Renal cortex interstitium (tissue), 15 donors: ENCODE measurements at places on chromosomes 3 and 15.

- no peak for DNase-seq
Observed at GRCh38 chr3:117409701-117410459, 700.3 kb downstream of the TUSC7 start.

GRCh38 chr3:146308222-146308621, 57.3 kb upstream of the PLSCR4 start:
- no peak for DNase-seq

- no peak for DNase-seq
Observed at GRCh38 chr3:147614210-147614609, 205.0 kb downstream of the ZIC1 start.

GRCh38 chr3:128555841-128556240, 62.8 kb upstream of the GATA2 start:
- DNase-seq = no peak

- no peak for DNase-seq
Observed at GRCh38 chr3:17795711-17796110, 53.3 kb upstream of the TBC1D5 start.

DNA sequence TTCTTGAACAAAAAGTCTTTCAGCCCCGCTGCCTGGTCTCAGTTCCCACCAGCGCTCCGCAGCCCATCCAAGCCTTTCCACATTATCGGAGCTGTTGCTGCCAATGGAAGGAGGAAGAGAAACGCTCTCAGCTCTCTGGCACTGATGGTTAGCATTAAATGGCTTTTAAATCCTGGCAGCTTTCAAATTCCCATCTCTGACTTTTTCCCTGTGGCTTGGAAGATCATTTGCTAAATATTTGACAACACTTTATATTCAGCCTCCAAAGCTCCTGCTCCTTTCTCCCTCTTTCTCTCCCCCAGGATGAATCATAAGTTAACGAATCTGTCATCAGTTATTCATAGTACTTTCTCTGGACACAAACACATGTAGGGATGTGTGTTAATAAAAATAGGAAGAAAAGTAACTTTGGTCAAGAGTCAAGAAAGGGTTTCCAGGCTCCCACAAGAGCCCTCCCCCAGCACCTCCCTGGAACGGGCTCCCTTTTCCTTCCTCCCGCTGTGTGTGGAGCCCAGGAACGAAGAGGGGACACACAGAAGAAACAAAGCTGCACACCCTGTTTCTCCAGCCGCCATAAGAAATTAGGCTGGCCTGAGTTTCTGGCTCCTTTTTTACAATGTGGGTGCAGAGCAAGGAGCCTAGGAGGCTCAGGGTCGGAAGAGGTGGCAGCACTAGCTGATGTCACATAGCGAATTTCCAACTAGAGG, 47.6 kb upstream of the TSEN2 start:
- no peak for DNase-seq

- no peak for DNase-seq
Observed at GRCh38 chr15:65655026-65655425, 33.3 kb downstream of the SLC24A1 start.

DNA sequence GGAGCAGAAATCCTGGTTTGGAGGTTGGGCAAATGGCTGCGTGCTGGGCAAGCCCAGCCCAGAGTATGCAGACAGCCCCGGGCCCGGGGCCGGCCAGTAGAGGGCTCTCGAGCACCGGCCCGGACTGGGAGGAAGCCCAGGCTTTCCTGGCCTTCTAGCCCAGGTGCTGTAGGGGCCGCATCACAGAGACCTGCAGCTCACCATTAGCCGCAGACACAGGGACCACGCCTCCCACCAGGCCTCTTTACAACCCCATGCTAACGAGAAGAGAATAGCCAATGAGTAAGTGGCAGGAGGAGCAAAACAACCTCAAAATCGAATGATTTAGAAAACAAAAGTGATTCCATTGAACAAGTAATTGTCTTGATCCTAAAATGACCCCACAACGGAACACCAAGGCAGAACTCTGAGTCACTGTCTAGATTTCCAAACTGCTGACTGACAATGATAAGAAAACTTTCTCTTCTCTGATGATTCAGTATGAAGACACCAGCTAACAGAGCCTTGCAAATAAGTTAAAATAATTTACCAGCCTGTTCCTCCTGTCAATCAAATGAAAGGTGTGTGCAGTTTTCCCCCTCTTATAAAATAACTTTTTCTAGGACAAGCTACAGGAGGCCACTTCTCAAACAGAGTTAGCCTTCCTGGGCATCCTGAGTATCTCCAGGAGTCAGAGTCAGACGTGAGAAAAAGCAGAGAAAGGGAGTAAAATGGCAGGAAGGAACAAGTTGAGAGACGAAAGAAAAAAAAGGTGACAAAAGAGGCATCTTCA, 102.2 kb downstream of the DGKG start:
- no peak for DNase-seq

GRCh38 chr3:175260145-175260794, 401.1 kb downstream of the NAALADL2 start:
- DNase-seq = no peak

DNA sequence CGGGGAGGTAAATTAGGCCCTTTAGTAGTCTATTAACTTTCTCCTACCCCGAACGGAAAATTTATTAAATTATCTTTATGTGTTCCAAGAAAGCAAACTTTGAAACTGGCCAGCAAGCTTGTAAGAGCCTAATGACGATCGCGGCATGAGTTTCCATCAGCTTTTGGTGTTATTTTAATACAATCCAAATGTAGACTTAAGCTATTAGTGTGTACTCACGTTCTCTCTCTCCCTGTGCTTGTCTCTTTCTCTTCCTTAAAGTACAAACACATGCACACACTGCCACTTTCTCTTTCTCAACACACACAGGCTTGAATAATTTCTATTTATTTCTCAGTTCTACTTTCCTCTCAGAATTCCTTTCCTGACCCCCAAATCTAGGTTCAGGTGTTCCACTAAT, 108.8 kb upstream of the MME start:
- DNase-seq = no peak

- DNase-seq = peak; percentile 61
Observed at GRCh38 chr15:77959432-77959879, 118.1 kb downstream of the TBC1D2B start.

DNA sequence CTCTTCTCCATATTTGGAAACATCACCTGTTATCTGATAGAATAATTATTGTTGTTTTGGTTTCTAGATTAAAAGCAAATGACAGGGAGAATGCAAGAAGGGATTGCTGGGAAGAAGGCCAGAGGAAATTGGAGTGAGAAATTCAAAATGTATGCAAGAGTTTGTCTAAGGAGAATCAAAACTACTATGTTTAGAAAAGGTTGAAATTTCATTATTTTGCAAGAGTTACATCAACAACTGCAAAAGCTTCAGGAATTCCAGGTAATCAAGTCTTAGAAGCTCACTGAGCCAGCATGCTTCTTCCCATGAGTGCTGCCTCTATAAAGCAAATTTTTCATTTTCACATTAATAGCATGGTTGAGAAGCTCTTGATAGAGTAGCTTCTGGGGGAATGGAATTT, 177.2 kb upstream of the GBE1 start:
- no peak for DNase-seq

GRCh38 chr3:104412608-104413580, 953.8 kb upstream of the ALCAM start:
- DNase-seq = no peak

DNA sequence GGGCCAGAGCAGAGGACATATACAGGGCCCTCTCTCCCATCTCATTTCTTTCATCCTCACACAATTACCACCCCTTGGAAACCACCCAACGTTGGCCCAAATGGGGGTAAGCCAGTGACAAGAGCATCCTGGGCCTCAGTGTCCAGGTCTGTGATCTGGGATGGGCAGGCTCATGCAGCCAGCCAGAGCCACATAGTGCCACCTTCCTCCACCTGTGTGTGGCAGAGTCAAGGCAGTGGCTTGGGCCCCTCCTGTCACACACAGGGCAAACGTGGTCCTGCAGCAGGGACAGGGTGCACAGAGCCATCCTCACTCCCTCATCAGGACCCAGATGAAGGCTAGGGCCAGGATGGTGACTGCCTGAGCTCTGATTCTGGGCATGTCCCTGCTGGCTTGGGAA, 2.3 kb upstream of the MYL3 start:
- no peak for DNase-seq

DNA sequence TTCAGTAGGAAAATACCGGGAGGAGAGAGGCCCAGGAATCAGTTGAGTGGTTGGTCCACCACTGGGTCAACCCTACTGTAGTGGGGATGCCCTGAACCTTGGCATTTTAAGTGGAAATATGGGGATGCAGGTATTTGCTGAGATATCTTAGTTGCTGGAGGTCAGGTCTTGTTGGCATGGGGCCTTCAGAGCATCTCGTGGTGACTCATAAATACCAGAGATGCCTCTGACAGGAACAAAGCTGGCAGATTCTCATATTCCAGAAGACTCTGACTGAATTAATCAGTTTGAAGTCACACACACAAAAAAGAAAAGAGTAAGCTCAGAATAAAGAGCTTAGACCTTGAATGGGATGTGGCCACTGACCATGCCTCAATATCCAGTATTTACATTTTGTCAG, 91.6 kb downstream of the CACNA2D3 start:
- DNase-seq = no peak

DNA sequence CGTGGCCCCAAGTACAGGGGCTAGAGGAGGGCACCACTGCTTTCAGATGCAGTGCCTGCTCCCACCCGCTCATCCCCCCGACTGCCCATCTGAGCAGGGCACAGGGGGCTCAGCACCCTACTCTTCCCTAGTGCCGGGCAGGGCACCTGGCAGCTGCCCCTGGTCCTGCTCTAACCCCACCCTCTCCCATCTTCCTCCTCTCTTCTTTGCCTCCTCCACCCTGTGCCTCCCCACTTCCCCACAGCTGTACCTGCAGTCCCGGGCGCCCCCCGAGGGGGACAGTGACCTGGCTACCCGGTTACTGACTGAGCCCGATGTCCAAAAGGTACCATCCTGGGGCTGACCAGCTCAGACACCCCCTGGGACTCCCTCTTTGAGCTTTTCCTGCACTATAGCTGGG, 12.8 kb downstream of the NBEAL2 start:
- no peak for DNase-seq

DNA sequence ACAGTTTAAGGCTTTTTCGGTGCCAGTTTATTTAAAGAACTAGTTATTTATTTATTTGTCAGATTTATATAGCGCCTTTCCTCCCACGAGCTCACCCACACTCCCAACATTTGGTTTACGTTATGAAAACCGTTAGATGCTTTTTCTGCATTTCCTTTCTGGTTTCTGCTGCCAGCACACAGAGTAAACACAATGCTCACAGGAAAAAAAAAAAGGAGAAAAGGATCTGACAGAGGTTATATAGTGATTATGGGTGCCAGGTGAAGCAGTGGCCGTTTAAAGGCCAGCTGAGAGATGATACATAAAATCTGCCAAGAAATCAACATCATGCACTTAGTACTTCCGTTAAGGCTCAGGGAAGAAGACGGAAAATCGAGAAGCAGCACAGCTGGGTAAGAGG, 37.9 kb downstream of the ETV5 start:
- DNase-seq = no peak

DNA sequence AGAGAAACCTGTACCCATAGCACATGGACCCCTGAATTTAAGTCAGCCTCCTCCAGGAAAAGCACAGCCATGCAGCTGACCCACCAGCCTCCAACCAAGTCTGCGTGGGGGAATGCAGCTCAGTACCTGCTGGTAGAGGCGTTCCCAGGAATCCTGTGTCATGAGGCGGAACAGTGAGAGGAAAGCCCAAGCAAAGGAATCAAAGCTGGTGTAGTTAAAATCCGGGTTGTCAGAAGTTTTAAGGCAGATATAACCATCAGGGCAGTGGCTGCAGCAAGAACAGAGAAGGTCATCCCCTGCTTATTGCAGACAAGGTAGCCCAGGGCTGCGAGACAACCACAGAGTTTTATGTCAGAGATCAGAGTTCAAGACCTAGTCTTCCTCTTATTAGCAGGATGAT, 59.1 kb downstream of the SCN10A start:
- no peak for DNase-seq

DNA sequence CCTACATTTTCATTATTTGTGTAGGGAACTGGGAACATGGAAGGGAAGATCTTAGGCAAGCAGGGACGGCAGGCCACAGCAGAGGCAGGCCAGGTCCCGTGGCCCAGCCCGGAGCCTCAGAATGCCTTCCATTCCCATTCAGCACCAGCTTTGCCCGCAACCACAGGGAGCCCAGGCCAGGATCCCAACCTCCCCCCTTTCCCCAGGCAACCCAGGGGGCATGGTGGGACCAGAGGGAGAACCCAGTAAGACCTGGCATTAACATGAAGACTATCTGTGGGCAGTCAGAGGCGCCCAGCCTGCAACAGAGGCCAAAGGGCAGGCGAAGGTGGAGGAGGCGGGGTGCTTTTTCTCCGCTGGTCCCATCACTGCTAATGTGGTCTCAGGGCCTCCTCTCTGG, 135.6 kb downstream of the TPRA1 start:
- DNase-seq = no peak

DNA sequence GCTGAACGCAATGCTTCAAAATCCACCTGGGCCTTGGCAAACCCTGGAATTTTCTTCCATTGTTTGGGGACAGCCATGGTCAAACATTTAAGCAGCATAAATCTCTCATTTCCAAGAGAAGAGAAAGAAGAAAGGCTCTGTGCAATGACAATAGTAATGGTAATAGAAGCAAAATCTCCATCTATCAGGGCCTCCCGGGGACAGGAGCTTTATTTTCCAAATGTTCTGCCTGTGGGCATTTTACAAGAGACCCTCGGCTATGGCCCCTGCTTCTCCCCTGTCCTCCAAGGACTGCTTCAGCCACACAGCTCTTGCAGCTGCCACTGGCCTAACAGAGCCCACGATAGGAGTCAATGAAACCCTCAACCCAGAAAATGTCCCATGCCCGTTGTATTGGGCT, 12.7 kb upstream of the FAM240A start:
- no peak for DNase-seq

DNA sequence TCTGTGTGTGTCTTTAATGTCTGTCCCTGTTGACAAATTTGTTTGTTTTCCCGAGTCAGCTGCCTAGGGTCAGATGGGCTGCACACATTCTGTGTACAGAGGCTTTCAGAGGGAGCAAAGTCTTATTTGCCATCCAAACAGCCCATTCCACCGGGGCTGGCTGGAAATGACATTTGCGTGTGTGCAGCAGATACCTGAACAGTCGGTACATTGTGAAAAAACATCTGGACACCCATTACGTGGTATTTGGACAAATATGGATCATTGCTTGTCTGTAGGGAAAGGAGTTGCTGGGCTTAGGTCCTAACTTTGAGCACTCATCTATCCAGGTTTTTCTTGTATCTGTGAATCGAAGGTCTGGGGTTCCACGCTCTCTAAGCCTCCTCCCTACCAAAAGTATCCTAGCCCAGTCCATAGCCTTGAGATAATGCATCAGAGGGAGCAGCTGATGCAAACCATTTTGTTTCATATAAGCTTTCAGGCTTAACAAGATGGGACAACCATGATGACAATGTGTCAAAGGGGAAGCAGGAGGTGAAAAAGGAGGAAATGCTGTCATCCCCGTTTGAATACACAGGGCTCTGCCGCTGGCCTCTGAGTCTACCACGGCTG, 22.2 kb upstream of the CMTM8 start:
- DNase-seq = no peak

- no peak for DNase-seq
Observed at GRCh38 chr15:72037321-72037720, 80.6 kb downstream of the MYO9A start.

- no peak for DNase-seq
Observed at GRCh38 chr3:30696403-30696819, 90.0 kb downstream of the TGFBR2 start.

- no peak for DNase-seq
Observed at GRCh38 chr3:180835501-180835900, 77.0 kb upstream of the FXR1 start.
